ENCODE measurements at places on chromosomes 13 and 19.

DNA sequence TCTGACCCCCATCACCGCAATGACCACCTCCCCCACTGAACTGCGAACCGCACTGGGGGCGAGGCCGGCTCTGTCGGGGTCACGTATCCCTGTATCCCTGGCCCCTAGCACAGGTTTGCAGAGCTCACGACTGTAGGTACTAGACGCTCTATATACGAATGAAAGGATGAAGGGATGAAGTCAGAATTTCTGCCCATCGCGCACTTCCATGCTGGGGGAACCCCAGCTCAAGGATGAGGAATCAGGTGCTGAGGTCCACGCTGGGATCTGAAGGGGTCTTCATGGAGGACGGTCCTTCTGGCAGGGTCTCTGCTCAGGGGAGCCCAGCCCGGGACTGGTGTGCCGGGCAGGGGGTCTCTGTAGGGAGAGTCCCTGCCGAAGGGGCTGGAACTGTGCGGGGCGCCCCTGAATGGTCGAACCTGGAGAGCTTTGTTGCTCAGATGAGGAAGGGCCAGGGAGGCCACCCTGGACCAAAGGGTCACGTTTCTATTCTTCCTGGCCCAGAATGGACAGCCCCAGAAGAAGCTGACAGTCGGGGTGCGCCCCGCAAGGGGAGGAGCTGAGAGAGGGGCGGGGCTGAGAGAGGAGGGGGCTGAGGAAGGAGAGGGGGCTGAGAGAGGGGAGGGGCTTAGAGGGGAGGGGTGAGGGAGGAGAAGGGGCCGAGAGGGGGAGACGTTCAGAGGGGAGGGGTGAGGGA is 37.9 kb upstream of the SEMA6B start:
- no peak for DNase-seq

GRCh38 chr19:45404557-45405434 is at the start of gene PPP1R13L:
Gene PPP1R13L, minus strand, starts transcription at chr19:45405069. Its CDS starts 6,751 bp downstream, at chr19:45398318.
- DNase-seq: peak; percentile 42

DNA sequence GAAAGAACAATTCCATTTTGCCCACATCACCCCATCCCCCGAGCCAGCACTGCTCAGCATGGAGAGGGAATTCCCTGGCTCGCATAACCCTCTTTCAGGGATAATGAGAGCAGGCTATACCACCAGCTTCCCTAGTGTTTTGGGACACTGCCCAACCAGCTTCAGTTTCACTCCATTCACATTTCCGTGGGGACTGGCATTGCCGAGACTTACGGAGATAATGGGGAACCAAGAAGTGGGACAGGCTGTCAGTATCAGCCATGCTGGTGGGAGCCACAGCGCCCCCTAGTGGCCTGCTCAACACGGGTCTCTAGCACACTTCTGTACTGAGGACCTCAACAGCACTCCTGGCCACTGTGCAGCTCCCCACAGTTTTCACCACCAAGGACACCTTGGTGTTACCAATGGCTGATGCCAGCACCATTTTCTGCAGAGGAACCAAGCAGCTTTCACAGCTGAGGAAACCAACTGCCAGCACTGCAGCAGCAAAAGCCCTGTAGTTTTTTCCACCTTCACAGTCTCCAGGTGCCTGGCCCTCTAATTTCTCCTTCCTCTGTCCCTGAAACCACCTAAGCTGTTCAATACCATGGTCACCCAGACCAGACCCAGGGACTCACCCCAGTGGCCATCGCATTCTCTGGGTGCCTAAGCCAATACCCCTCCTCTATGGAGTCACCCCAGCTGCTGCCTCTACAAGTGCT is 23.7 kb downstream of the SLC6A16 start:
- peak; percentile 4 for DNase-seq

GRCh38 chr19:413756-414420 is 4.9 kb upstream of the C2CD4C start:
- DNase-seq: no peak

- DNase-seq: no peak
These were observed 22.6 kb upstream of the SLAIN1 start for GRCh38 chr13:77674852-77675251.

DNA sequence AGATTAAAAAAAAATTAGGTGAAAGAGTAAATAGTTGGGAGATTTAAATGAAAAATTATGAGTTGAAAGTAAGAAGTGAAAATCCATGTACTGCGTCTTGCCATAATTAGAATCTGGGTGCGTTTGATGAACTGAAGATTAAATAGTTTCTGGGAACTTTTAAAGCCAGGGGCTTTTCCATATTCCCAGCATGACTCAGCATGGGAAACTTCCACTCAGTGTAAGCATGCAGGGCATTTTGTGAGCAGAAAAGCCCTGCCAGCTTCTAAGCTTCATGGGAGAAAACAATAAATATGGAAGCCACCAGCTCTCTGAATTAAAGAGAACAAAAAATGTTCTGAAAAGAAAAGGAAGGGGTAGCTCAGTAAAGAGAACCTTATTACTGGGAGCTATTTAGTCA is 62.0 kb upstream of the EDNRB start:
- peak; percentile 59 for DNase-seq

DNA sequence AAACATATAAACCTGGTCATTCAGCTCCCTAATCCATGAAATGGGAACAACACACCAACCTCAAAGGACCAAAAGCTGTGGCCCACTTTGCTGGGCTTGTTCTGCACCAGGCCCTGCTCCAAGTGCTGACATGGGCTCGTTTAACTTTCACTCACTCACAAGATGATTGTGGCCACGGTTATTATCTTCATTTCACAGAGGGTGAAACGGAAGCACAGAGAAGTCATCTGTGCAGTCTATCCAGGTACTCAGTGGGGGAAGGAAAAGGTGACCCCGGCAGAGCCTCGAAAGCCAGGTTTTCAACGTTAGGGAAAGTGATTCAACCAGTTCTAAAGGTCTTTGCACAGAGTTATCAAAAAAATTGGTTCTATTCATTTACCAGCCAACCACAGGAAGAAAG is 68.0 kb downstream of the CRYL1 start:
- no peak for DNase-seq

GRCh38 chr13:94657167-94657566 is 55.2 kb downstream of the SOX21 start:
- no peak for DNase-seq

DNA sequence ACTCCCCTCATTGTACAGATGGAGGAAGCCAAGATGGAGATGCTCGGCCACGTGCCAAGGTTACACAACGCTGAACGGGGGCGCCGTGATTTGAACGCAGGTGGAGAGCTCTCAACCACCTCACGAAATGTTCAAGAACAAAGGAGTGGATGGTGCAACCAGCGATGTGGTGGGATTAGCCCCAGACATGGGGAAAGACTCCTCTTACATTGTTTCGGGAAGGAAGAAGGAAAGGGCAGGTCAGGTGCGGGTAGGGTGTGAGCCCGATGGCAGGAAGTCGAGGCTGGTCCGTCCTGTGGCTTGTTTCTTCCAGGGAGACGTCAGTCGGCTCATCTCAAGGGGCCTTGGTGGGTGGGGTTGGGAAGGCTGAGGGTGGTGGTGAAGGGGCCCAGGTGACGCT is 7.1 kb upstream of the KLK14 start:
- DNase-seq: no peak

DNA sequence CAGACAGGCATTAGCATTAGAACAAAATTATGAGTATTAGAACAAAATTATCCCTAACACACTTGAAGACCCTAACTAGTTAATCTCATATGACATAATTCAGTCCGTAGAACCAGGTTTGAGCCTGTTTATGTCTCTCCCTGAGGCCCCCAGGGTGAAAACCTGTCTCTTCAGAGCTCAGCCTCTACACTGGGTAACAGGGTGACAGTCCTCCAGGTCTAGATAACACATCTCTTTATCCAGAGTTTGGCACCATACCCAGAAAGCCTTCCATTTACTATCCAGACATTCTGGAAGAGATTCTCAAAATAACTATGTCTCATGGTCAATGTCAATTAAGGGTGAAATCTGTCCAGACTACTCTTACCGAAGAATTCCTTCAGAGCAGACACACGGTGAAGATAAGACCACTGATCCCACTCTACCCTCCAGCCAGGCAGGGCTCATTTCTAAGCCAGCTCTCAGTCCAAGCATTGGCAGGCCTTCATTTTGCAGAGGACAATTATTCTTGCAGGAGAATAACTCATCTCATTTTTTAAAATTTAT is 1195.3 kb downstream of the EFNB2 start:
- DNase-seq: no peak

DNA sequence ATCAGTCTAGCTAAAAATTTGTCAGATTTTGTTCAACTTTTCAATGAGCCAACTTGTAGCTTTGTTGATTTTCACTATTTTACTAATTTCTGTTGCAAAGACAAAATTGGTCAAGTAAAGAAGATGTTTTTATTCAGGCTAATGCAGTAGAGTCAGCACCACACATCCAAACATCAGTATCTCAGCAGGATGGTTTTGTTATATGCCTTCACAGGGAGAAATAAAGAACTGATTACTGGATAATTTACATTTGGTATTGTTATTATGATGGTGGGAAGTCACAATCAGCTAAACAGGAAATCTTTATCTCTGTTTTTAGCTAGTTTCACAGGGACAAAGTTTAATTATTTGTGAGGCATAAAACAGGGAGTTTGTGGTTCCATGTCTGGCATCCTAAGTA is 713.4 kb downstream of the SLITRK5 start:
- DNase-seq: no peak

DNA sequence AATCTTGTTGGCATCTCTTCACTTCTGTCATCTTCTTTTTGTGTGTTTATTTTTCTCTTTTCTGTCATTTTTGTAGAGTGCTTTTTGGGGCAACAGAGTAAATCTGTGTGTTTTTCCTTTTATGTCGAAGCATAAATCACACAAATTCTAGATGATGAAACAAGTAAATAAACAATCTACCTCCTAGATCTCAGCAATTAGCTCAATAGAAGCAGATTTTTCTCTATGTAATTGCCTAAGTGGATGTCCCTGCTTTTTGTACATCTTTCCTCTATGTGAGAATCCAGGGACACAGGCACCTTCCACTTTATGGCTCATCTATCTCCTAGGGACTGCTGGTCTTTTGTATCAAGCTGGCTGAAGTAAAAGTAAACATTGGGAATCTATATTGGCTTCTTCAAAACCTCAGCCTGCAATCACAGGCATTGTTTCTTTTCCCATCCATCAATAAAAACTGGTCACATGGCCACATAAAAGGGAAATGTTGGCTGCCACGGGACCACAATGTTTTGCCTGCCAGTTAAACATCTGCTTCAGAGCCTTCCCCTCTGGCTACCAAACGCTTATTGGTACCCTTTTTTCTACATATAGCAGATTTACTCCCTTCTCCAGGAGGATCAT is 323.8 kb downstream of the LMO7 start:
- peak; percentile 3 for DNase-seq

All from astrocyte of the cerebellum (primary cell).